ENCODE measurements at places on chromosomes 1 and 21.

GRCh38 chr21:14538483-14538882, 7.6 kb downstream of the SAMSN1 start:
- DNase-seq, result no peak

- DNase-seq, result no peak
Observed at GRCh38 chr1:235342471-235342870, 14.1 kb downstream of the GGPS1 start.

DNA sequence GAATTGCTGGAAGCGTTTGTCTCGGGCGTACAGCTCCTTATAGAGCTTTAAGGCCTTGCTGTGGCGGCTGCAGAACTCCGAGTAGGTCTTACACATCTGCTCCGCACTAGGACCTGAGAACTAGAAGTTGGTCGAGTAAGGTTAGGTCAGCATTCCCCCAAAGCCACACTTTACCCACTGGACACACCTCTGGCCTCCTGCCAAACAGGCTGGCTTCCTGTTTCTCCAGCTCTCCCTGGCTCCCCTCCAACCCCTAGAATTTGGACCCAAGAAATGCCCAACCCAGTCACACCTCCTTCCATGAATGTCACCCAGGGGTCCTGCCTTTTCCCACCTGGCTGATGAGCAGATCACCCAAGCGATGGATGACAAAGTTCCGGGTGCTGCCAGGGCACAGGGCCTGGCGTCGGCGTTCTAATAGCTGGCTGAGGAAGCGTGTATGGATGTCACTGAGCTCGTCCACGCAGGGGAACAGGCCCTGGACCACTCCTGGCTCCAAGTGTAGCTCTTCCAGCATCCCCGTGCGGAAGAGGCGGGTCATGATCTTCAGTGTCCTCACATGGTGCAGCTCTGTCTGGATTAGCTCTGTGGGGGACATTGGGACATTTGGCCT, 15.6 kb downstream of the ARHGEF2 start:
- DNase-seq, result no peak

DNA sequence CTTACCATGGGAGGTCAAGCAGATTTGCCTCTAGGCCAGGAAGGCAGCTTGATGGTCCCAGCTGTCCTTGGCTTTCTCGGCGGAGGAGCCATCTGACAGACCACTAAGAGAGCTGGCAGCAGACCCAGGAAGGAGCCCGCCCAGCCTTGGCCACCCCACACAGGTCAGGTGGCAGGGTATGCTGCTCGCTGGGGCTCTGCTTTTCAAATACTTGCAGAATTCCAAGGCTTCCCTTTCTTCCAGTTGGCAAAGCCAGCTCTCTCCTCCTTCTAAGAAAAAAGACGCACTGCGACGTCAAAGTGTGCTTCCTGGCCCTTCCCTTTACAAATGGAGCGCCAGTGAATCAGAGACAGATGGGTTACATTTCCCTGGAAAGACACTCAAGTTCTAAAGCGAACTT, 229.4 kb downstream of the CACNA1E start:
- no peak for DNase-seq

GRCh38 chr1:103779932-103780331, 30.2 kb downstream of the AMY1C start:
- DNase-seq, result no peak

DNA sequence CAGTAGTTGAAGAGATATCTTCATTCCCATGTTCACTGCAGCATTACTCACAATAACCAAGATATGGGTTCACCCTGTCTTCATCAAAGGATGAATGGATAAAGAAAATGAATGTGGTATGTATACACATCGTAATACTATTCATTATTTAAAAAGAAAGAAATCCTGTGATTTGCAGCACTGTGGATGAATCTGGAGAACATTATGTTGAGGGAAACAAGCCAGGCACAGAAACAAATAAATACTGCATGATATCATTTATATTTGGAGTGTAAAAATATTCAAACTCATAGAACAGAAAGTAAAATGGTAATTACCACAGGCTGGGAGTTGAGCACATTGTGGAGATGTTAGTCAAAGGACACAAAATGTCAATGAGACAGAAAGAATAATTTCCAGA, 977.2 kb downstream of the AMY1C start:
- no peak for DNase-seq

DNA sequence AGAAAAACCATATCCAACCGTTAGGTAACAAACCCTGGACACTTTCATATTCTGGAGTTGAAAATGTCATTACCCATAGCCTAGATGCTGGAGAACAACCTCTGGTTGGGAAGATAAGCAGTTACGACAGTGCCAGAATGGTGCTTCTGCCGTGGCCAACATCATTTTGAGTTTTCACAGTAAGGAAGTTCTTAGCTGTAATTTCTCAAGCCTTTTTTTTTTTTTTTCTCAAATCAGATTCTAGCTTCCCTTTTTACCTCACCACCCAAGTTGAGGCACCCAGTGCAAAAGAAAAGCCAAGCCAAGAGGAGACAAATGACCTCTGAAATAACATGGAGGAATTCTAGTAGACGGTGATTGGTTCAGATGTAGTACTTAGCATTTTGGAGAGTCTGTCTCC, 21.8 kb downstream of the PPT1 start:
- no peak for DNase-seq

GRCh38 chr1:95640746-95641145, 406.7 kb downstream of the RWDD3 start:
- no peak for DNase-seq

GRCh38 chr21:46007492-46007868, 25.9 kb downstream of the COL6A1 start:
- DNase-seq, result no peak

DNA sequence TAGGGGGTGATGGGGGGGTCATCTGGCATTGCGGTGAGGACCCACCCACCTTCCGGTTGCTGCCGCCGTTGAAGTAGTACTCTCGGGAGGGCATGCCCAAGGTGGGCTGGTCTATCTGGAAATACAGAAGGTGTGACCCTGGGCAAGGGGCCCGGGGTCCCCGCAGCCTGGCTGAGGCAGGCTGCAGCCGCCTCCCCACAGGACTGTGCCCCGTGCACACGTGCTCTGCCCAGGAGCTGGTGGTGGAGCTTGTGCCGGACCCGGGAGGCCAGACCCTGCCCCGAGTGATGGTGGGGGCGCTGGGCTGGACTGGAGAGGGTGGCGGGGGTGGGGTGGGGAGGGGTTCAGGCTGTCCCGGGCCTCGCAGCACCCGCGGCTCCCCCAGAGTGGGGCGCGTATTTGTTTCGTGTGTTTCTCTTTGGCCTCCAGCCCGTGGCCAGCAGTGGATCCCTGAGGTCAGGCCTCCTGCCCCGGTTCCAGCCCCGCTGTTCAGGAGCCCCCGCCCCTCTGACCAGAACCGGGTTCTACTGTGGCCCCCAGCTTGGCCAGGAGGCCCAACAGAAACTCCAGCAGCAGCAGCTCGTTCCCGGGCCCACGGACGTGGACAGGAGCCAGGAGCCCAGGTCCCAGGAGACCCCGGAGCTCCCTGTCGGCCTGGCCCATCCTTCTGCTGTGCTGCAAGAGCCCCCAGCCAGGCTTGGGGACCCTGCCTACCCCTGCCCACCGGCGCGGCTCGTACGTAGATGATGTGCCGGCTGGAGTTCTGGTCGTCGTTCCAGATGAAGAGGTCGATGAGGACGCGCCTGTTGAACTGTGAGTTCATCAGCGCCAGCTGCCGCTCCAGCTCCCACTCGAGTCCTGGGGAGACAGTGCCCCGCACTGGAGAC, 19.2 kb downstream of the PRXL2B start:
- no peak for DNase-seq

DNA sequence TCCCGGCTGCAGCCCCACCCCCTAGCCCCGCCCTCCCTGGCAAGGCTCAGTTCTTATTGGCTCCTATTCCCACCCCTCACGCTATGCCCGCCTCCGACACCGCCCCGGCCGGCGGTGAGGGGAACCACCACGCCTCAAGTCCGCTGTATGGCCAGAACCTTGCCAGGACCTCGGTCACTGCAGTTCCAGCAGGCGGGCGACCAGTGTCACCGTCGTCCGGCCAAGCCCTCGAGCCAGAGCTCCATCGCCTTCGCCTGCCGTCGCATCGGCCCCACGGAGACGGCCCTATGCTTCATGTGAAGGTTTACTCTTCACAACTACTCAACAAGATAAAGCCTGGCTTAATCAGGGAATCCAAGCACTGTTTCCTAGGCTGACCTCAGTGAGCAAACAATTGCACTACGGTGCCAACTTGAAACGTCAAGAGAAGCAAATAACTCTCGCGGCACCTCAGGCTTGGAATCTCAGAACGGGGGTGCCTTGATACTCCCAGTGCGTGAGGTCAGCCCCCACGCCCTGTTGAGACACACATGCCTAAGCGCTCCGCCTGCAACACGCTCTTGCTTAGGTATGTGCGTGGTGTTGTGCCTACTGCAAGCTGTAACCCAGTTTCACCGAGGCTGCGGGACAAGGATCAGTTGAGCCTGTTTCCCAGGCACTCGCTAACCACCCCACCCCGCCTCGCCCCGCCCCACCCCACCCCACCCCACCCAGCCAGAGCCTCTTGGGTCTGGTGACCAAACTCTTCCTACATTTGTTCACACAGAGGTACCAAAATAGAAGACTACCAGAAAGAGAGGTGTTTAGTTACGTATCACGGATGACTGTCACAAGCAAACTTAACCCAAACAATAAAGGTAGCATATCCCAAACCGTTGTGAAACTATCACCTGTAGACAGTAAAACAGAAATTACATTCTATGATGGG, 498 bp upstream of the DENND2C start:
- peak; percentile 87 for DNase-seq

DNA sequence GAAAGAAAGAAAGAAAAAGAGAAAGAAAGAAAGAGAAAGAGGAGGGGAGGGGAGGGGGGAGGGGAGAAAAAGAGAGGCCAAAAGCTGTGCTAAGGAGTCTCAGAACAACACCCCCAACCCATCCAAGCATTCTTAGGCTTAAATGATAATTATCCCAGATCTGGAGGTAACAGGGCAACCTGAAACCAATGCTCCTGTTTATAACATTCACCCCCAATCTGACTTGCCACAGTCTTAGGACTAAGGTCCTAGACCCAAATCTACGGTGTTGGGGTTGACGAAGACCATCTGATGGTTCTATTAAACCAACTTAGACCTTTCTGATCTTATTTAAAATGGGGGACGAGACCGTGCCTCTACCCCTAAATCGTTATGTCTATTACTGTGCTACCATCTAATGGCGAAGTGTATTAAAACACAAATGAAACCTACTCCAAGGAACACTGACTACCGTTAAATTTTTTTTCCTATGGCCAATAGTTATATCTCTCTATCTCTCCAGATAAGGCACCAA, 119.3 kb upstream of the CDC42BPA start:
- no peak for DNase-seq

DNA sequence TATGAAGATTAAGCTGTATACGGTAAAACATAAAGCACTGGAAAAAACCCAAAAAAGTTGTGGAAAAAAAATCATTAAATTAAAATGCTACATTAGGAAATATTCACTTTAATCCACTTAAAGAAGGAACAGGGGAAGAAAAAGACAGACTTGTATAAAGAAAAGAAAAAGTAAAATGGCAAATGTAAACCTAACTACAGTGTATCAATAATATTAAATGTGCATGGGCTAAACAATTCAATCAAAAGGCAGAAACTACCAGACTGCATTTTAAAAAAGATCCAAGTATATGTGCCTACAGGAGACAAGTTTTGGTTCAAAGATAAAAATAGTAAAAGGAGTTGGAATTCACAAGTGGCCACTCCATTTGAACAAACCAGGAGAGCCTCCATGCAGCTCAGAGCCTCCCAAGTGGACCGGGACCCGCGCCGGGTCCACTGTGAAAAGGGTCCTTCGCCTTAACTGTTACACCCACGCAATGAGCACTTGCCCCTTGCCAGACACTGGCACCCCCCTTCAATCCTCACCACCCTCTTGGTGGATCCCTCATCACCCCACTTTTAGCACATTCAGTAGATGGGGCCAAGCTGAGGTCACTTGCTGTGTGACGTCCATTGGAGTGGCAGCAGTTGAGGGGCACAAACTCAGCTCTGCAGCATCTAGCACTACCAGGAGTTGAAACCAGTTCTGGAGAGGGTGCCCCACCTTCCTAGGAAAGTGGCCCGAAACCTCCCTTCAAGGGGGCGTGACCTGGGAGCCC, 898 bp downstream of the C1orf174 start:
- no peak for DNase-seq

DNA sequence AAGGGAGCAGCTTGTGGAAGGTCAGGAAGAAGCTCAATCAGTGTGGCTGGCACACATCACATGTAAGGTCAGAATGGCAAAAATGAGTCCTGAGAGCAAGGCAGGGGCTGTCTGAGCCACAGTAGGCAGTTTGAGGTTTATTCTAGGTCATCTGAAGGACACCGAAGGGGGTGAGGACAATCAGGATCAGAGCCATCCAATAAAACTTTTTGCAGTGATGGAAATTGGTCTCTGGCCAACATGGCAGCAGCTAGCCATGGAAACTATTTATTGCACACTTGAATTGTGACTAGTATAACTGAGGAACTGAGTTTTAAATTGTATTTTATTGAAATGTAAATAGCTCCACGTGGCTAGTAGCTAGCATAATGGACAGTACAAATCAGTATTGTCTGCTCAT, 97.0 kb upstream of the CACNA1E start:
- no peak for DNase-seq

- DNase-seq, result no peak
Observed at GRCh38 chr1:65289449-65289848, 19.9 kb upstream of the DNAJC6 start.

- no peak for DNase-seq
Observed at GRCh38 chr1:13756557-13757315, 56.7 kb downstream of the PRDM2 start.

DNA sequence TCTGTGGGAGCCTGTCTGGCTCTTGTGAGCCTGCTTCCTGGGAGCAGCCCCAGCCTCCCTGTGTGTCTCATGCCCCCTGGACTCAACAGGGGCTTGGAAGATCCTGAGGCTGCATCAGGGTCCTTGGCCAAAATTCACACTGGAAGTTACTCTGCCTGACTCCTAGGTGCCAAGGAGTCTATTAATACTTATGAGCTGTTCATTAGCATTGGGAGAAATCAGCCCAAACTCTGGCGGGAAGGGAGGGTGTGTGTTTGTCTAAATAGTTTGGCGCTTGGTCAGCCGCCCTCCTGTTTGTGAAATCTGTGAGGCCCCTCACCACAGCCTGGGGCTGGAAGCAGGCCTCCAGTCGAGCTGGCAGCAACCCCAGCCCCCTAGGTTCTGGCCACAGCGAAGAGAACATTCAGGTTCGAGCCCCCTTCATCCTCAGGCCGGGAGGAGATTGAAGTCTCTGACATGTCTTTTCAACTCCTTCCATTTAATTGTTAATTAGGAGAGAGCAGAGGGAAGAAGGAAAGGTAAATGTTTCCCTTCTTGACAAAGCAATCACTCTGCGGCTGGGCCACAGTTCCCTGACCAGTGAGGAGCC, 82.1 kb upstream of the F3 start:
- no peak for DNase-seq

GRCh38 chr21:28752131-28752530, 240.5 kb downstream of the LTN1 start:
- no peak for DNase-seq

- no peak for DNase-seq
Observed at GRCh38 chr21:17462276-17462981, 50.4 kb upstream of the CXADR start.

- DNase-seq, result no peak
Observed at GRCh38 chr1:185425163-185425562, 108.1 kb upstream of the IVNS1ABP start.

Measured in CD4-positive, alpha-beta T cell treated with Interferon alpha-2 for 1 hour (primary cell).